Trophoblast cell (in vitro differentiated cells and primary cell): ENCODE measurements at places on chromosomes 4 and X.

DNA sequence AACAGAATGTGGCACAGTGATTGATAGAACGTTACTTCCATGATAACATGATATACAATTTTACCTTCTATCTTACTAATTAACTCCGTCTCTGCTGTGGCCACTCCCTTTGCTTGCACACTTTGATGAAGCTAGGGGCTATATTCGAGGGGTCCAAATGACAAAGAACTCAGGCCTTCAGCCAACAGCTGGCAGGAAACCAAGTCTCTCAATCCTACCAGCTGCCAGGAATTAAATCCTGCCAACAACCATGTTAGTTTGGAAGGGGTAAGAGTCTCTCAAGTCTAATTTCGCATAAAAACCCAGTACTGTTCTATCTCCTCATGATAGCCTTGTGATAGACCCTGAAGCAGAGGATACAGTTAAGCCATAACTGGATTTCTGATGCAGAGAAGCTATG, 1122.9 kb upstream of the PCDH10 start:
- no peak for DNase-seq

DNA sequence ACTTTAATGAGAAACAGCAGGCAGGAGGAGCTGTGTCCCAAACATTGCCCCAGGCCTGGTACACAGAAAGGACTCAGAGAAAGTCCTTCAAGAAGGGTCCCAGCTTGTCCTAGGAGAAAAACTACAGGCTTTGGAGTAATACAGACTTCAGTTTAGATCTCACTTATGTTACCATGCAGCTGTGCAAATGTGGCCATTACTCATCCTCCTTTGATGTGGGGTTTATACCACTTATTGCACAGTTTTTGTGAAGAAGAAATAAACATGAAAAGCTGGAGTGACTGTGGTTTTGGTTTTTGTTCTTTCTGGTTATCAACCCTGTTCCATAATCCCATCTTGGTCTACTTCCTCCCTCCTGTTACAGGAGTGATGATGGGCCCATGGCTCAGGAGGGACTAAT, 8.1 kb upstream of the CYTL1 start:
- DNase-seq = no peak

DNA sequence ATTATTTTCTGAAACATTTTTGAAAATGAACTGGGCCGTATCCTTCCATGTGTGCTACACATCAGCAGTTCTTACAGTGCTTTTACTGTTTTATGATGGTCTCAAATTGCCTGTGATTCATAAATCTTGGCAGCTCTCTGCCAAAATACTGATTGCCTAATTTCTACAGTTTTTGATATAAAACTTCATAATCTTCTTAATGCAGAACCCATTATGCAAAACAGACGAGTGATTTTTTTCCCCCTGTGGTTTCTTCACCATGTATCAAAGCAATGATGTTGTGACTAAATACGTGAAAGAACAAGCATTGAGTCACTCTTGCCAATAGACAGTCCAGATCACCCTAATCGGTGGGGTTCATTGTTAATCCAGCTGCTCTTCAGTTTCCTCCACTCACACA, 156.4 kb upstream of the WDR1 start:
- DNase-seq = no peak

DNA sequence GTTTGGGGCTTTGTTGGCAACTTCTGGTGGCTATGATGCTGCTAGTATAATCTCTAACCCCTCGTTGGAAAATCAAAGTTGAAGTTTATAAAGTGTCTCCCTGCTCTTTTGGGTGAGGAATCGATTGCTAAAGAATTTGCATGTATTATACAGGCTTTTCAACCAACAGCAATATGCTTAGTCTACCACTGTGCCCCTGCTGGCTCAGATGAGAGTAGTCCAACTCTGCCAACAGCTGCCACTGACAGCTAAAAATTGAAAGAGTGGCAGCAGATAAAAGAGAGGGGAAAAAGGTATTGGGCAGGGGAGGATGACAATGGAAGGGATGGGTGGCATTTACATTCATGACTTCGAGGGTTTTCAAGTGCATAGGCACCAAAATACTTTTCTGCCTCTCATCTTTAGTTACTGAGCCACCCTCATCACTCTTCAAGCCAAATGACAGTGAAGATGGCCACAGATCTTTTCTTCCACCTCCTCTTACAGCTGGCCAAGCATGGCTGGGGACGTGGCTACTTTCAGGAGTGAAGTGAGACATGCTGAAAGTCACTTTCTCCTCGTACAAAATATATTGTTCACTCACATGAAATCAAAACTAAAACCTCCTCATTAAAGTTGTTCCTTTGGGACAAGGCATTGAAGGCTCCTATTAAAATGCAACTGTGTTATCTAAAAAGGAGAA, 2.7 kb upstream of the GRIA3 start:
- DNase-seq = no peak

- DNase-seq = no peak
Observed at GRCh38 chrX:53421125-53421524, 1.3 kb downstream of the SMC1A start.

GRCh38 chrX:112851161-112851779, 10.6 kb upstream of the AMOT start:
- no peak for DNase-seq

GRCh38 chr4:82482387-82482786, 52.0 kb downstream of the ENOPH1 start:
- DNase-seq = no peak
